Stimulated activated CD4-positive, alpha-beta T cell treated with anti-CD3 and anti-CD28 coated beads, Interleukin-12 subunit alpha, Interleukin-12 subunit beta, amount 100 ng/mL, for 4 hours (primary cell): ENCODE measurements at places on chromosomes 1 and 21.

DNA sequence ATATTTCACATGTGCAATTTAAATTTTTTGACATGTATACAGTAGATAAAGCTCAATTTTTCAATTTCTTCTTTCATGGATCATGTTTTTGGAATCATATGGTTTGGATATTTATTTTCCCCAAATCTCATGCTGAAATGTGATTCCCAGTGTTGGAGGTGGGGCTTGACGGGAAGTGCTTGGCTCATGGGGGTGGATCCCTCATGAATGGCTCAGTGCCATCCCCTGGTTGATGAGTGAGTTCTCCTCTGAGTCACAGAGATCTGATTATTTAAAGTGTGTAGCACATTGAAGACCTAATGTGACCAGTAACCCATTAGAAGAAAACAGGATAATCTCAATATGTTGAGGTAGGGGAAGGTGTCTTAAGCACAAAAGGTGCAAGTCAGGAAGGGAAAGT lies 9.1 kb upstream of the IFI16 start:
- DNase-seq = no peak

- no peak for DNase-seq
These were observed 12.4 kb downstream of the EPHA8 start for GRCh38 chr1:22575532-22576149.

DNA sequence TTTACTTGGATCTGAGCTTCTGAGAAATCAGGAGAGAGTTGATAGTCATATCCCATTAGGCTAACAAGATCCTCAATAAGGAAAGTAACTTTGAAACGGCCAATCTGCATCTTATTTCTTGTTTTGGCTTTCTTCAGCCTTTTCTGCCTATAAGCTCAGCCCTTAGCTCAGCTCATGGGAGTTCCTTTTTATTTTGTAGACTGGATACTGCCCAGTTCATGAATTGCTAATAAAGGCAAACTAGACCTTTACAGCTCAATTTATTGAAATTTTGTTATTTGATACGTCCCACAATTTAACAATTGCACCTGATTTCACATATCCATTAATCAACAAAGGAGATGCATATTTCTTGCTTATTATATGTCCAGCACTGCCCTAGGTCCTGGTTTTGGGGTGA lies 22.7 kb downstream of the NENF start:
- DNase-seq = no peak

- no peak for DNase-seq
These were observed 178.1 kb upstream of the NFIA start for GRCh38 chr1:60904099-60904851.

- no peak for DNase-seq
These were observed 5.9 kb downstream of the SELENON start for GRCh38 chr1:25805863-25806225.

DNA sequence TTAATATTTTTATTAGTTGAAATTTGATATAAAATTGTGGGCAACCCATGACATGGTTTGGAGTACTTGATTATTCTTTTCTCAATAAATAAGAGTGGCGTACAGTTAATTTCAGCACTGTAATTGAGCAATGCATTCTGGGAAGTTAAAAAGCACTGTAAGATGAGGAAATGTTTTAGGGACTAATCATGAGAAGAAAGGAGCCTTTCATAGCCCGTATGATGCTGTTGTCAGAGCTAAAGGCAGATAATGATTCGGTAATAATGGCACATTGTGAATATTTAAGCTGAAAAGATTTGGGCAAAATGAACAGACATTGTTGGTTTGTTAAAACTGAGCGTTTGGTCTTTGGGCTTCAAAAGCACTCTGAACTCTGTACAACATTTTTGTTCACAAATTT lies 139.3 kb downstream of the NFIA start:
- no peak for DNase-seq

DNA sequence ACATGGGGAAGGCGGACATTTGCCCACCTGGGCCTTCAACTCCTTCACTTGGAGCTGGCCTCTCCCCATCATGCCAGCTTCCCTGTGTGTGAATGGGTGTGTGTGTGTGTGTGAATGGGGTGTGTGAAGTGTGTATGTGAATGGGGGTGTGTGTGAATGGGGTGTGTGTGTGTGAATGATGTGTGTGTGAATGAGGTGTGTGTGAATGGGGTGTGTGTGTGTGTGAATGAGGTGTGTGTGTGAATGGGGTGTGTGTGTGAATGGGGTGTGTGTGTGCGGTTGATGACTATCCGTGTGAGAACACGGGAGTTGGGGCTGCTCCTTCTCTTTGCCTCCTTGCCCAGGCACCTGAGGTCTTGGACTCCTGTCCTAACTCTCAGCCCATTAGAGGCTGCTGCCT lies 9.6 kb downstream of the MFSD2A start:
- DNase-seq = no peak

DNA sequence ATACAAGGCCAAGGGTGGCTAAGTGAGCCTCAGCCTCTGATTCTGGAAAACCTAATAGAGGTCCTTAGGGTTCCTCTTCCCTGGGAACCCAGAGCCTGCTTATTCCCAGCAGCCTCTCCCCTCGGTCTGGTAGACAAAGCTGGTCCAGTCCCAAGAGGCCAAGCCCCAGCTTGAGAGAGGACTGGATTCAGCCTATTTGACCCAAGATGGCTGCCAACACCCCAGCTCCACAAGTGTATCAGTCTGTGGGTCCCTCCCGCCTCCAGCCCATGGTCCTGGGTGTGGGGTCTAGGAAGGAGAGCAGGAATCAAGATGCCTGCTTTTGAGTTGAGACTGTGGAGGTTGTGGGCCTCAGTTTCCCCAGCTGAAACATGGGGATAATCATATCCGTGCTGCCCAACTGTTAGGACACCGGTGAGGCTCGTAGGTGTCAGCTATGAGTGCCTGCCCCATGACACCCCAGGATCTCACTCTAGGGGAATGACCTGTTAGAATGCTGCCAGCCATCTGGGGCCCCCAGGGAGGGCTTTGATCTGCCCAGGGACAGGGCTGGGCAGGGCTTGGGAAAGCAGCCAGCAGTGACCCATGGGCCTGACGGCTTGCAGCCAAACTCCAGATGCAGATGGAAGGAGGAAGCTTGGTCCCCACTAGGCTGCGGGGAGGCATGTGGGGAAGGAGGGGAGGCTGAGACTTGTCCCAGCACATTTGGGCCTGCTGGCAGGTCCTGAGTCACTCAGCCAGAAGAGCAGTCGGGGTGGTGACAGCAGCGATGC lies 45.4 kb downstream of the NUAK2 start:
- DNase-seq = no peak

- no peak for DNase-seq
These were observed 79.6 kb downstream of the NKAIN1 start for GRCh38 chr1:31159869-31160611.

DNA sequence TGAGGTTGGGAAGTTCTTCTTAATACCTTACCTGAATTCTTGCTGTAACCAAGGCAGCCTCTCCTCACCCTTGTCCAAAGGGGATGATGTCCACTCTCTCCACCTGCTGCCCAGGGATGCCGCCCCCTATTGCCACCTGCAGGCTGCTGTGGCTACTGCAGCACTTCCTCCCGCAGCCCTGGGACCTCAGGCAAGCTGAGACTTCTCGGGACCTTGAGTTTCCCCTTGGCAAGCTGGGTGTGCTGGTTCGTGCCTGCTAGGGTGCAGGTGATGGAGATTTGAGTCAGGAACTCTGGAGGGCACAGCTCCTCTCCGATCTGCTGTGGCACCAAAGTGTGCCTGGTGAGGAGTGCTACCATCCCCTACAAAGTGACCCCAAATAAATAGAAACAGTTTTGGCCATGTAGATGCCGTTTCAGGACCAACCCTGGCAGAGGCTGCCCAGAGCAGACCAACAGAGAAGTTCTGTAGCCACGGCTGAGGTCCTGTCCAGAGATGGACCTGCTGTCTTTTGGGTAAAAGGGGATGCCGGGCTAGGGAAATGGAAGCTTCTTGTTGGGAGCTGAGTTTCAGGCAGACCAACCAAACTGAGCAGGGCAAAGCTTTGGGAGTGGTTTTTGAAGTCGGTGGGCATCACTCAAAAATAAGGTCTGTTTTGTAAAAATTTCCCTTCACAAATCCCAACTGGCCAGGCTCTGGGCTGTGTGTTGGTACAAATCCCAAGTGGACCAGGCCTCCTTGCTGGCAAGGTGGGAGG lies 31.7 kb downstream of the RUNX3 start:
- no peak for DNase-seq

- DNase-seq = no peak
These were observed 123.4 kb downstream of the SIK1 start for GRCh38 chr21:43303275-43304178.

- no peak for DNase-seq
These were observed 25.5 kb downstream of the DHRS3 start for GRCh38 chr1:12592496-12592895.

DNA sequence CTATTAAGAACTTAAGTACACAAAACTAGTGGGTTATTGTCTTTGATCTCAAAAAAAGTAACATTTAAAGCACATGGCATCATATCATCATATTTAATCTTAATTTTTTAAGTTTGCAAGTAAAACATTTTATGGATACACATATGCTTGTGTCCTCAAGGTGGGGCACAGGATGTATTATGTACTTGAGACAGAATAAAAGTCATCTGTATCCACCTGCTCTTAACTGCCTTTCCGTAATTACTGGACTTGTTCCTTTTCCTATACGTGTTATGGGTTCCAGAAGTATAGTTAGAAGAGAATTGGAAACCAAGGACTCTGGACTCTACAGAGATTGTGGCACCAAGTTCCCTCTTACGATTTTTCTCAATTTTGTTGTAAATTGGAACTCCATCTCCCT lies 79.4 kb downstream of the FCRL5 start:
- no peak for DNase-seq
